Naive B cell (primary cell): ENCODE measurements at places on chromosomes 16 and 17.
A peak's percentile ranks its signal among the peaks of the same experiment; 100 is the strongest.

DNA sequence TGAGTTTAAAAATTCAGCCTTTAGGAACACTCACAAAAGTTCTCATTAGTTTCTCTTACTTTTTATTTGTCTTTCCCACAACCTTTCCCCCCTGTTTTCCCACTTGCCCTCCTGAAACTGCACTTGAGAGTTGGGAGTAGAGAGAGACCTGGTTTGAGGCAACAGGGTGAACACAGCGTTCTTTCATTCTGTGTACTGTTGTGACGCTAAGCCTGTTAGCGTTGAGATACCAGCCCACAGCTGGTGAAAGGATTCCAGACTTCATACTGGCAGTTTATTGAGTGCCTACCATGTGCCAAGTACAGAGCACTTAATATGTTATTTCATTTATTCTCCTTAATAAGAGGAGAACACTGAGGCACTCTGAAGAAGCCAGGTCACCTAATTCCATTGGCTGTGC, 10.3 kb downstream of the TNRC6C start:
- DNase-seq, result no peak

DNA sequence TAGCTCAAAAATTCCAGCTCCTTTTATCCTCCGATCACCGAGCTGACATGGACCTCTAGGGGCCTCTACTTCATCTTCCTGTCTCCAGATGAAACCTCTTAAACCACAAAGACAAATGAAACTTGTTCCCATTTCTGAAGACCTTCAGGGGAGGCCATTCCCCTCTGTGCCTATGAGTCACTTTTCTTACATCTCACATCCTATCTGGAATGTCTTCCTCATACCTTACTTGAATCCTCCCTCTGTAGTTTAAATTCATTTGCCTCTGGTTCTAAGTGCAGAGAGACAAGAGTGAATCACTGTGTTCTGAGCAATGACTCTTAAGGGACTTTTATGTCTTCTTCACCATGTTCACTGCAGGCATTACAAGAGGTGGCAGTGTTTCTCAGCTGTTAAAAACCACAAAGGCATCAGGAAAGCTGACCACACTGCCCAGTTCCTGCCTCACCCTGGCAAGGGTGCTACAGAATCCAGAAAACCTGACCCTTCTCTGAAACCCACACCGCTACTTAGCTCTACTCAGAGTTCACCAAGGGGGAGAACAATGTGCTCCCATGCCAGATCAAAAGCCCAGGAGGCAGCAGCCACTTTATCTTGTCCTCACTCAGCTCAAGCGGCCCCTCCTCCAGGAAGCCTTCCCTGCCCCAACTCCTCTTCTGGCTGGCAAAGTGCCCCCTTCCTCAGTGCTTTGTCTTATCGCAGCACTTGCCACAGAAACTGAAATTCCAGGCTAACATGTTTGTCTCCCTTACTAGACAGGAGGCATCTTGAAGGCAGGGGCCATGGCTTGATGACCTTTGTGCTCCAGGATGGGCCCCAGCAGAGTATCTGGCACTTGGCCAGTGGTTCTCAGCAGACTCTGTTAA, 6.4 kb downstream of the CUEDC1 start:
- DNase-seq, result no peak

- no peak for DNase-seq
Measured at GRCh38 chr17:850851-851763, 69.0 kb downstream of the MRM3 start.

DNA sequence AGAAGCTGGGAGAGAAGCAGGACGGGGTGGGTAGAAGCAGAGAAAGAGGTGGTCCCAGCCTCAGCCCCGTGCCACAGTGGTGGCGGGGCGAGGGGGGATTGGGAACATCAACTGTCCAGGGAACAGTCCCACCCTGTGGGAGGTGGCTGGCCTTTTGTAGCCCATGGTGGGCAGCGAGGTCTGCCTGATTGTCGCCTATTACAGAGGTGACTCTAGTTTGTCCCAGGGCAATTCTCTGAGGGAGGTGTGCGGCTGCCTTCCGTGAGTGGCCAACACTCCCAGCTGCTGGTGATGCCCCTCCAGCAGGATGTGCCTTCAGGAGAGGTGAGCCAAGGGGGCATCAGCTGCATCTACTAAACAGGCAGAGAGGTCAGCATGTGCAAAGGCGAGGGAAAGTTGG, 5.0 kb upstream of the BRD7 start:
- DNase-seq, result no peak

GRCh38 chr17:29674281-29674680, 51.6 kb upstream of the CORO6 start:
- DNase-seq, result peak; percentile 3

GRCh38 chr17:15257796-15258512, 7.2 kb downstream of the PMP22 start:
- DNase-seq, result no peak
